ENCODE measurements at places on chromosomes 7 and 10. TPM values are rescaled to one million over a fixed set of nuclear protein-coding genes. Genes with fewer than 3 reads are reported as not detected.

The SKIDA1 gene
- total RNA-seq: 1.5 TPM

The GNAT3 gene
- total RNA-seq: not detected

The TRPV6 gene
- not detected for total RNA-seq

The FERD3L gene
- not detected for total RNA-seq

The SSC4D gene
- 0.92 TPM for total RNA-seq

The HOXA9 gene
- 0.63 TPM for total RNA-seq

The GHRHR gene
- not detected for total RNA-seq

Measured in A549 treated with CORT108297 at 1 μM for 4 hours (cell line).